BJ (cell line): ENCODE measurements at places on chromosomes 7 and 10. TPM values are rescaled to one million over a fixed set of nuclear protein-coding genes. Genes with fewer than 3 reads are reported as not detected.

ZNF138 gene
- polyA plus RNA-seq: 1.3 and 2.8 TPM in 2 replicates

TRIL gene
- polyA plus RNA-seq: 0.01 TPM in 1 of 2 replicates, not detected in the other

TMEM26 gene
- polyA plus RNA-seq: 1.3 TPM in 2 replicates

DNA sequence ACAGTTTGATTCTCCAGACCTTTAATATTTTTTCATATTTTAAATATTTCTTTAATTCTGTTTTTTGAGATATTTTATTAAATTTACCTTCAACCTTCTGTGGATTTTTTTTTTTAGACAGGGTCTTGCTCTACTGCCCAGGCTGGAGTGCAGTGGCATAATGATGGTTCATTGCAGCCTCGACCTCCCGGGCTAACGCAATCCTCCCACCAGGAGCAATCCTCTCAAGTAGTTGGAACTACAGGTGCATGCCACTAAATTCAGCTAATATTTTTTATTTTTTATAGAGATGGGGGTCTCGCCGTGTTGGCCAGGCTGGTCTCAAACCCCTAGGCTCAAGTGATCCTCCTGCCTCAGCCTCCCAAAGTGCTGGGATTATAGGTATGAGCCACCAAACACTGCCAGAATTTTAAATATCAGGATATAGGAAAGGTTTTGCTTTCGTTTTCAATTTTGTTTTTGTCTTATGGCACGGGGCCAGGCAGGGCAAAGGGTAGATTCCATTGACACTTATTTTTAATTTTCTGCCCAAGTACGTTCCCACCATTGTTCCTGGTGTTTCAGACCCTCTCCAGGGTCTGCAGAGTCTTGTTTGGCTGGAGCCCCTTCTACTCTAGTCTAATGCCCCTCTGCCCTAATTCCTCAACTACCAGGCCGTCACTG lies 1.2 kb downstream of the TACC2 start:
- no peak for DNase-seq

DNA sequence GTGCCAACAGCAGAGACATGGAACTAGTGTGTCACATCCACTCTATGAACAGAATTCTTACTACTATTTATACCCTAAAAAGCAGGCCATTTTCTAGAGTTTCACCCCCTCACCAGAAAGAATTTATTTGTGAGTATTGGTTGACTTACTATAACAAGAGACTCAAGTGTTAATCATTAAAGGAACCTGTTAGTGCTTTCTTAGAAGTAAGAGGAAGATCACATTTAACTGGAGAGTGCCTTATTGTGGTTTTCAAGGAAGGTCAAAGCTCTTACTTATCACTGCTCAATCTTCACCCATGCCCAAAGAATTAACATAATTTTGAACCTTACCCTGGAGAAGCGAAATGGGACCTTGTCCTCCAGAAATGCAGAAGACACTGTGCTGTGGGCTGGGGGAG lies 169.3 kb upstream of the PRSS1 start:
- no peak for DNase-seq

DNA sequence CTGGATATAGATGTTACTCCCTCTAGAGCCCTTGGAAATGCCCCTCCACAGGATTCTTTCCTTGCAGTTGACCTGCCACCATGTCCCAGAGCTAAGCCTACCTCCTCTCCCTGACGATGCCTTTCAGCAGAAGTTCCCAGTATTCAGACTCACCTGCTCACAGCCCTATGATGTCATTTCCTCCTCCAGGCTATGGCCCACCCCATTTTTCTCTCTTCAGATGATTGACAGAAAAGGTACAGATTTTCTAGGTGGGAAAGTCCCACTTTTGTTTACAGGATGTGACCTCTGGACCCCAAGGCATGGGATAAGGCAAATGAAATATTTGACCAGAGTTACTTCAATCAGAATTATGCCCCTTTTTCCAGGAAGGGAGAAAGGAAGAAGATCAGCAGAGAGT lies 280.2 kb upstream of the PHYHIPL start:
- no peak for DNase-seq

- no peak for DNase-seq
Observed at GRCh38 chr10:3478153-3478552, 305.6 kb upstream of the PITRM1 start.

- DNase-seq: no peak
Observed at GRCh38 chr10:49278497-49278981, 20.4 kb upstream of the C10orf71 start.

DNA sequence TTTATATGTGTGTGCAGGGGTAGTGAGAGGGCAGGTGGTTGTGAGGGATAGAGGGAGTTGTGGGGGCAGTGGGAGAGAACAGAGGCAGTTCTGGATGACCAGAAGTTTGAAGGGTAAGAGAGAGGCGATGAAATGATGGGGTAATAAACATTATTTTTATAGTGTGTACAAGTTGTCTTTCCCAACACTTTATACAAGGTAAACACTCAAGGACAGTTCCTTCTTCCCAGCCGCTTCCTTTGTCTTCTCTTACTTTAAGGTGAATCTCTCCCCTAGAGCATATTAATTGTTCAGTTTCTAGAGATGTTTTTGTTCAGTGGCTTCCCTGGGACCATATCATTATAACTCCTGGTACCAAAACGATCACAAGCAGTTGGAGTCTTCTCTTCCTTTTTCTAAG lies 475.8 kb downstream of the PLXNA4 start:
- DNase-seq: no peak

DNA sequence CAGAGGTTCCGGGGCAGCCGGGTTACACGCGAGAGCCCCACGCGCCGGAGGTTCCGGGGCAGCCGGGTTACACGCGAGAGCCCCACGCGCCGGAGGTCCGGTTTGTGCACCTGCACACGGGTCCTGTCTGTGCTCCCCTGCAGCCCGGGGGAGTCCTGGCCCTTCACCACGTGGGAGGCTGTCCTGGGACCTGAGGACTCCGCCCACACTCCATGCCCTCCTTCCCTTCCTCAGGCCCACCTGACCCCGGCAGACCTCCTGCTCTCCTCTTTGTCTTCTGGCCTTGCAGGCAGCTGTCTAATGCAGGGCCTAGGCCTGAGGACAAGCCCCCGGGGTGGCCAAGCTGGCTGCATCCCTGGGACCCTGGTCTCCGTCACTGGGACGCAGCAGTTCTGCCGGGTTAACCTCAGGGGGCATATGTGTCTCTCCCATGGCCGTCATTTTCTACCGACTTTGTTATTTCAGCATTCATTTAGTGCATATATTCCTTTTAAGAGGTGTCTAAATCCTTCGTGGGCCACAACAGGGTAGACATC lies 374.6 kb downstream of the DNAJB6 start:
- DNase-seq: no peak

GFRA1 gene
- 25.9 and 41.6 TPM in 2 replicates for polyA plus RNA-seq

ADRB1 gene
- not detected in 2 replicates for polyA plus RNA-seq

CFTR gene
- polyA plus RNA-seq: not detected in 2 replicates

TRIM50 gene
- not detected in 2 replicates for polyA plus RNA-seq

- DNase-seq: no peak
Observed at GRCh38 chr7:134067164-134067563, 60.0 kb upstream of the LRGUK start.

EN2 gene
- not detected in 2 replicates for polyA plus RNA-seq

DNA sequence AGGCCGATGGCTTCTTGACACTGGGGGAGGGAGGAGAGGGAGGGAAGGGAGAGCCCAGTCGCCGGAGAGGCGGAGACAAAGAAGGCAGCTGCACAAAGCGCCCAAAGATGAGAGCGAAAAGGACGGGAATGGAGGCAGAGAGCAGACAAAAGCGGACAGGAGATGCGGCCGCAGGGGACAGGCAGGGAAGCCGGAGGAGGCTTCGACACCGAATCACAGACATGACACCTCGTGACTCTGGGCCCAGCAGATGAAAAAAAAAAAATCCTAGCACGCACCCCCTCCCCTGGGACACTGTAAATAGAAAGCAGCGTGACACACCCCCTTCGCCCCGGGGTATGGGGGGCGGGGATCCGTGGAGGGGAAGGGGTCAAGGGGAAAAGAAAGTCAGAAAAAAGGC lies 976 bp downstream of the NAT16 start:
- no peak for DNase-seq

DNA sequence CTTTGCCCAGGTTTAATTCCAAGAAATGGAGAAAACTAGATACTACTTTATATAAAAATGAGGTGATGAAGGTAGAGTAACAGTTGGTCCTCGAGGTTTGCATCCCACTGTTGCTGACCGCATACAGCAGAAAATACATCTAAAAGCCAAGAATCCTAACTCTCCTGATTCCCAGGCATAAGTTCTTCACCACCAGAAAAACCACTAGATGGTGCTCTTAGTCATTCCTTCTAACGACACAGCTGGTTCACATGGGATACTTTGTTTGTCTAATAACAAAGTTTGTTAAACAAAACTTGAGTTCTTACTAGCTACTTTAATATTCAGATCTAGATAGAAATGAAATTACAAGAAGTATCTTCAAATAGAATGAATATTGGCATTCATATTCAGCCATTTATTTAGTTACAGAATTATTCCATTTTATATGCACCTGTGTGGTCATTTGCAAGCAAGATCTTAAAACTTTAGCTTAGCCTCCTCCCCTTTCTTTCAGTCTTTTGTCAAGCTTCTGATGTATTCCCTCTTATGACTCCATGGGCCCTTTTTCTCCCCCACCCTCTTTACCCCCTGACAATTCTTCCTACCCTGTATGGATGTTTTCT lies 54.1 kb upstream of the CYP26C1 start:
- no peak for DNase-seq

CTTNBP2 gene
- polyA plus RNA-seq: 0.34 and 0.37 TPM in 2 replicates

RPEL1 gene
- 0.04 TPM in 1 of 2 replicates, not detected in the other for polyA plus RNA-seq

DGKI gene
- polyA plus RNA-seq: 1.3 and 1.4 TPM in 2 replicates

ERVW-1 gene
- not detected in 2 replicates for polyA plus RNA-seq

DNA sequence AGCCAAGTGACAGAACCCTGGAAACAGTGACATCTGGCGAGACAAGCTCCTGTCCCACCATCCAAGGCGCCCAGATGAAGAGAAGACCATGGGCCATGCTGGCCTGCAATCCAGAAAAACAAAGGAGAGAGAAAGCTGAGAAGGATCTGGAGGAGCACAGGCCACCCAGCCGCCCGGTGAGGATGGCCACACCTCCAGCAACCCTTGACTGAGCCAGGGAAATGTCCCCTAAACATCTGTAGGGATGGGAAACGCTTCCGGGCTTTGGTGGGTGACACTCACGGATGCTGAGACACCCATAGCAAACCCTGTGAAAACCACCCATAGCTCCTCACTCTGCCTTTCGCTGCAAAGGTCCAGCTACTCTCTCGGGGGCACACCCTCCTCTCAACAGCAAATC lies 32.0 kb downstream of the TCERG1L start:
- no peak for DNase-seq

DNA sequence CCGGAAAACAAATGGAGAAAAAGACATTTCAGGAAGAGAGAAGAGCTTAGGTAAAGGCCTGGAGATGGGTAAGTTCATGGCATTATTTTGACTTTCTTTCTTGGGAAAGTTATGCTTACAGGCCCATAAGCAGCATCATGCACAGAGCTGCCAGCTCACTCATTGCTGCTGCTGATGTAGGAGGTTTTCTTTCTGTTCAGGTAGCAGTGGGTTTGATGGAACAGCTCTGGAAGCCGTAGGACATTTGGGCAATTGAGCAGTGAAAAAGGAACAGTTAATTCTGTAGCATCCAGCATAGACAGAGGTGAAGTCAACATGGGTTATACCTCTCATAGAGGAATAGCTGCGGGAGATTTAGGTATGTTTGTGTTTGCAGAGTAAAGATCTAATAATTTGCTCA lies 3.3 kb downstream of the CHN2 start:
- no peak for DNase-seq

GPR15LG gene
- polyA plus RNA-seq: not detected in 2 replicates

LIPF gene
- polyA plus RNA-seq: not detected in 2 replicates

SFRP5 gene
- not detected in 2 replicates for polyA plus RNA-seq

FAM237B gene
- not detected in 2 replicates for polyA plus RNA-seq

VWA2 gene
- polyA plus RNA-seq: 0.07 TPM in 1 of 2 replicates, not detected in the other

DNA sequence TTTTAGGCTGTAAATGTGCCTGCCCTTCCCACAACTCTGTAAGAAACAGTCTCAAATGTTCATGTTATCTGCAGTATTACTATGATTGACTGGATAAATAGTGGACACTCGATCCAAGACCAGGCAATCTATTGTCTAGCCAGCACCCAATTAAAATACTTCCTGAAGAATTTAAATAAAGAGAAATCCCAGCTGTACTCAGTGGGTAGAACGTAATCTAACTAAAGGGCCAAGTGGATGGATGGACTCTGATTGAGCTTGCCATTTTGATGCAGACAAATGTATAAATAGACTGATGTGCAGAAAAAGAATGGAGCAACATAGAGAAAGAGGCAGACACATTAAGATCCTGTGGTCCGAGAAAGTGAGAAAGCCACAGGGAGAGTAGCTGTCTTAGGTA lies 158.0 kb downstream of the IPMK start:
- DNase-seq: no peak

DNA sequence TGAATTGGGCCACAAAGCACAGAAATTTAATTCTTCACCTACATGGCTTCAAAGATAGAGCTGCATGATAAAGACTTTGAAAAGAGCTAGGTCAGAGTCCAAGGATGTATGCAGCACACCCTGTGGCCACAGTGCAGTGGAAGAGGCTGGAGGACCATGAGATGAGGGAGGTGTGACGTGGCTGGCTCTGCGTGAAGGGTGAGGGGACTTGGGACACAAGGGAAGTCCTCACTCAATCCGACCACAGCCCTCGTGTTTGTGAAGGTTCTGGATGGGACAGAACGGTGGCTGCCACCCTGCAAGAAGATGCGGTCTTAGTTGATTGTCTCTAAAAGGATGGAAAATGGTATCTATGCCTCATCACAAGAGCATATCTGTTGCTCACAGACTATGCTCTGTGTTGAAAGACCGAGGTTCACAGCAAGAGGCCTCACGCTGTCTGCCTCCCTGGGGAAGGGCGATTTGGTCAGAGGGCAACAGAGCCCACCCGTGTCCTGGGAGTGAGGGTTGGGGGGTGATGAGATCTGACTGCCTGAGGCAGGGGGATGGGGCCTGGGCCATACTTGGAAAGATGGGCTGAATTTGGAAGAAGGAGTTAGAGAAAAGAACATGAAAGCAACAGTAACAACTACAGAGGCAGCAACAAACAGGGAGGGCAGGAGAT lies 174.4 kb upstream of the SHH start:
- no peak for DNase-seq

FAM13C gene
- not detected in 2 replicates for polyA plus RNA-seq

DNA sequence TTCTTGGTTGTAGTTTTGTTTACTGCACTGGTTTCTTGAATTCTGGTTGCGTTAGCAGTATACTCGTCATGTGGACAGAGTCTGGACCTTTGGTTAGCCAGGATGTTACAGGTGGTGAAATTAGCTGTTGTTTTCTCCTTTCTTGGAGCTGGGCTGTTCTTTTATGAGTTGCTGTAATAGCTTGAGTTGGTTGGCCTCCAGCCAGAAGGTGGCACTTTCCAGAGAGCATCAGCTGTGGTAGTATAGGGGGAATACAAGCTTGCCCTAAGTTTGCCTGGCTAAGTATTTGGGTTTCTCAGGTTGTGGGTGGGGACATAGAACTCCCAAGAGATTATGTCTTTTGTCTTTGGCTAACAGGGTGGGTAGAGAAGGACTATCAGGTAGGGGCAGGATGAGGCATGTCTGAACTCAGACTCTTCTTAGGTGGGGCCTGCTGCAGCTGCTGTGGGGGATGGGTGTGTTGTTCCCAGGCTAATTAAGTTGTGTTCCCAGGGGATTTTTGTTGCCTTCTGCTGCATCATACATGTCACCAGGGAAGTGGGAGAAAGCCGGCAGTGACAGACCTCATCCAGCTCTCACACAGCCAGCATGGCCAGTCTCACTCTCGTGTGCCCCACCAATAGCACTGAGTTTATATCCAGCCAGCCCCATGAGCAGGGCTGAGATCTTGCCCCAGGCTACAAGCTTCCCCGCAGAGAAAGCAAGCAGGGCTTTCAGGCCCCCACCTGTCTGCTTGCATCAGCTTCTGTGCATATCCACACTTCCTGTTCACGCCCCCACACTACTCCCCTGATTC lies 246.7 kb upstream of the TPK1 start:
- no peak for DNase-seq

GRCh38 chr7:94289071-94289470 lies 105.6 kb upstream of the COL1A2 start:
- no peak for DNase-seq

- peak; percentile 75 for DNase-seq
Observed at GRCh38 chr10:24435374-24435773, 226.4 kb downstream of the KIAA1217 start.
